ENCODE measurements at places on chromosomes 7 and 10.

- no peak for DNase-seq
Observed at GRCh38 chr7:133470-133869, 58.9 kb upstream of the FAM20C start.

GRCh38 chr10:28807760-28808613 is 130.7 kb downstream of the BAMBI start:
- DNase-seq = no peak

DNA sequence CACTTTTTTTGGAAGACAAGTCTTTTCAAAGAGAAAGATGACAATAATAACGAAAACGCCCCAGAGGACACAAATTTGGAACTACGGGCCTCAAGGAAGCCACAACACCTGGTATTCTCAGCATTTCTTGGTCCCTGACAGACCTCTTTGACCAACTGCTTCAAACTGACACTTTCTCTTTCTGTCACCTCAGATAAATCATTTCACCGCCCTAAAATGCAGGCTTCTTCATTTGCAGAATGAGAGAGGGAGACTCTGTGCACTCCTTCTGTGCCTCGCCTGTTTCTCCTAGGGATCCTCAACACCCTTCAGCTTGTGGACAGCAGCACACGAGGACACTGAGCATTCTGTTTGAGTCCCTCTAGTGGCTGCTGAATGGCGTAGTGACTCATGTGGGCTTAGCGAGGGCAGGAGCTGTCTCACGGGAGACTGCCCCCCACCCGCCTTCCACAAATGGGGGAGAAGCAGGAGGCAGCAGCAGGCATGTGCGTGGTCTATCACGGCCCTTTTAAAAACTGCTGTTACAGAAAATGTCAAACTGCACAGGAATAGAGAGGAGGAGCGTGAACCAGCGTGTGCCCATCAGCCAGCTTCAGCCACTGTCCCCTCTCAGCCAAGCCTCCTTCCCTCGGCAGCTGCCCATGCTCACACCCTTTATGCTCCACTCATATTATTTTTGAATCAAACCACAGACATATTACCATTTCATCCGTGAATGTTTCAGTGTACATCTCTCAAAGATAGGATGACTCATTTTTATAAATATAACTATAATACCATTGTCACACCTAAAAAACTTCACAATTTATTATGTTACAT is 41.4 kb downstream of the GSDME start:
- no peak for DNase-seq

DNA sequence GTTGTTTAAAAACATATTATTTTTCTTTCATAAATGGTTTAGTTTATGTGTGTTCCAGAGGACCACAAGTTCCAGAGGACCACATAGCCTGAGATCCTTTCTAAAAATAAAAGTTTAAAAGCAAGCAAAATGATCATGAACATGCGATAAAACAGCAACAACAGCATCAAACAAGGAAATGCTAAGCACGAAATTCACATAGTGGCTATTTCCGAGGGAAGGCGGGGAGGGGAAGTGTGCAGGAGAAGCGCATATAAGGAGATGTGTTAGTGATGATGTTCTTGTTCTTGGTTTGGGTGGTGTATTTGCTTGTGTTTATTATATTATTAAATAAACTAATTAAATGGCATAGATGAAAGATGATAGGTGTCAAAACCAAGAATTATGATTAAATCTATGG is 1.2 kb downstream of the TBATA start:
- DNase-seq = no peak

DNA sequence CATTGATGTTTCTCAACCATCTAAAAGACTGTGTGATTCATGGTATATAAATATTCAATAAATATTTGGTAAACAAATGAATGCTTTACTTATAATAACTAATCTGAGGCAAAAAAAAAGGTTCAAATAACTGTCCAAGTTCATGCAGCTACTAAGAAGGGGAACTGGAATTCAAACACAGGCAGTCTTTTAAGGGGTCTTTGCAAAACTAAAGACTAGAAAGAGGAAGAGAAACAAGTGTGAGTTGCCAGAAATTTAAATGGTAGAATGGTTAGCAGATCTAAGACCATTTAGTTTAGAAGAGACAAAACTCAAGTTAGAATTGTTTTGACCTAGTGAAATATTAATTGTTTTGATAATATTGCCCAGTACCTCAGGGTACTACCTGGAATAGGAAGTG is 642.0 kb upstream of the LRRN3 start:
- DNase-seq = no peak

DNA sequence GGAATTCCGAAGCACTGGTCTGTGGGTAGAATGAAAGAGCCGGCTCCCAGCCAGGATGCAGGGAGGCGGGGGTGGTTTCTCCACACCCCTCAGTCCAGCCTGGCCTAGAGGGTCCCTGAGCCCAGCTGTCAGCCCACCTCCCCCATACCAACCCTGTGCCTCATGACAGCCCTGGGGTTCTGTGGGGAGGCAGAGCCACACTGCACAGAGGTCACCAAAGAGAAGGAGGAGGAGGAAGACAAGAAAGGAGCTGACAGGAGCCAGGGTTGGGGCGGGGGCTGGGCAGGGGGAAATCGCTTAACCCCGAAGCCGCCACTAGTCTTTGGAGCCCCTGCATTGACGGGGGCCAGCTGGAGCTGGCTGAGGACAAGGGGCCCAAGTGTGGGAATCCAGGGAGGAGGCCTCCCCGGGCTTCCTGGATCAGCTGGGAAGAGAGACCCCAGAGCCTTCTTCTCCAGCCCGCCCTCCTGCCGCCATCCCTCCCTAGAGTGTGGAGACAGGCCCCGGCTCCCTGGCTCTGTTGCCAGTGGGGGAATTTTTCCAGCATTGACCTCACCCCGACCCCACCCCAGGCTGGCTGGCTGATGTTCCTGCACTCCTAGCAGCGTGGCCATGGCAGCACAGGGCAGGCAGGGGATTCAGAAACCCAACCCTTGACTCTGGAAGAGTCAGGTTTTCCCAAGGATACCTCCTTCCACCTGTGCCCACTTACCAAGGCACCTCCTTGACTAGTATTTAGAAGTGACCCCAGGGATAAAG is 32.5 kb downstream of the KAZALD1 start:
- no peak for DNase-seq

- no peak for DNase-seq
Observed at GRCh38 chr7:106050746-106051117, 61.4 kb downstream of the SYPL1 start.

GRCh38 chr7:29875741-29876140 is 69.4 kb downstream of the WIPF3 start:
- no peak for DNase-seq

- peak; percentile 72 for DNase-seq
Observed at GRCh38 chr10:52740913-52741675, 31.5 kb downstream of the MBL2 start.

- no peak for DNase-seq
Observed at GRCh38 chr7:151104411-151105235, 18.3 kb downstream of the AGAP3 start.

DNA sequence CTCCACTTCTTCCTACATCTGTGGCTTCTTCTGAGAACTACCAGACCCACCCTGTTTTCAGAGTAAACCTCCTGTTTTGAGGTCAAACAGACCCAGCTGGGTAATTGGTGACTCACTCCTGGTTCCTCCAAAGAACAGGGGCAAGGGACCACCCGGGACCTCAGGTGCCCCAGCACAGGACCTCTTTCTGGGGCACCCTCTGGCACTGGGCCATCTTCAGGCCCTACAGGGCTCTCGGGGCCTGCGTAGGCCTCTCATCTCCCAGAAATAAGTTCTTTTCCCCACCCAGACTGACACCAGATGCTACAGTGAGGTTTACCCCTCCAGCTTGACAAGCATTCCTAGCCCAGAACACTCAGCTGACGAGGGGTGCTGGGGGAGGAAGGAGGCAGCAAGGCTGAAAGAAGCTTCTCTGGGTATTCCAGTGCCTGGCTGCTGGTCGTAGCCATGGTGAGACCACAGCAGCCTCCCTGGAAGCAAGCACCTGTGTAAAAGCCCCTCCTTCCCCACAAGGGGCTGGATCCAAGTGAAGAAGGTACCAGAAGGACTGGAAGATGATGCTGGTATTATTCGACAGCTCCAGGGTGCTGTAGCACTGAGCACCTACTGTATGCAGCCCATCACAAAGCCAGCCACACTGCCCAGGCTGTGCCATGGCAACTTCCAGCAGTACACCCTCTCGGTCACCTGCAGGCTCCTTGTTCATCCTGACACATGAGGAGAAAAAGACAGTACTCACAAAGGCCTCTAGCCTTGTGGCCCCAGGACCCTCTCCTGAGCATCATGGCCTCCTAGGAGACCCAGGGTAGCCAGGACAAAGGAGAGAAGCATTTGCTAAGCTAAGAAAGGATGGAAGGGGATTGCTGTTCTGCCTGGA is 47.4 kb downstream of the ALOX5 start:
- peak; percentile 56 for DNase-seq

GRCh38 chr10:117541909-117542705 is 439 bp upstream of the EMX2 start:
- no peak for DNase-seq

- DNase-seq = no peak
Observed at GRCh38 chr10:11448545-11449244, 162.8 kb downstream of the USP6NL start.

DNA sequence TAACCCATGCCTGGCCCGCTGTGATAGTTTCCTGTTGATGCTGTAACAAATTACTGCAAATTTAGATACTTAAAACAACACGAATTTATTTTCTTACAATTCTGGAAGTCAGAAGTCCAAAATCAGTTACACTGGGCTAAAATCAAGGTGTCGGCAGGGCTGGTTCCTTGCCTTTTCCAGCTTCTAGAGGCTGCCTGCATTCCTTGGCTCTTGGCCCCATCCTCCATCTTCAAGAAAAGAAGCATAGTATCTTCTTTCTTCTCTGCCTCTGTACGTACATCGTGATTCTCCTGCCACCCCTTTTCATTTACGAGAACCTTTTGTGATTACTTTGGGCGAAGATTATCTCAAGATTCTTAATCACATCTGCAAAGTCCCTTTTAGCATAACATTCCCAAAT is 1.6 kb upstream of the TIAL1 start:
- DNase-seq = no peak

GRCh38 chr7:31648288-31648687 is 38.7 kb upstream of the PPP1R17 start:
- no peak for DNase-seq

Data from stimulated activated CD8-positive, alpha-beta memory T cell treated with anti-CD3 and anti-CD28 coated beads, Interleukin-4, amount 100 ng/mL, for 48 hours (primary cell).